Stimulated activated CD8-positive, alpha-beta memory T cell treated with anti-CD3 and anti-CD28 coated beads, Interleukin-4, amount 100 ng/mL, for 4 hours (primary cell): ENCODE measurements at places on chromosomes 7 and 10.

- no peak for DNase-seq
These were observed 91.9 kb downstream of the CNTNAP2 start for GRCh38 chr7:146208492-146208891.

DNA sequence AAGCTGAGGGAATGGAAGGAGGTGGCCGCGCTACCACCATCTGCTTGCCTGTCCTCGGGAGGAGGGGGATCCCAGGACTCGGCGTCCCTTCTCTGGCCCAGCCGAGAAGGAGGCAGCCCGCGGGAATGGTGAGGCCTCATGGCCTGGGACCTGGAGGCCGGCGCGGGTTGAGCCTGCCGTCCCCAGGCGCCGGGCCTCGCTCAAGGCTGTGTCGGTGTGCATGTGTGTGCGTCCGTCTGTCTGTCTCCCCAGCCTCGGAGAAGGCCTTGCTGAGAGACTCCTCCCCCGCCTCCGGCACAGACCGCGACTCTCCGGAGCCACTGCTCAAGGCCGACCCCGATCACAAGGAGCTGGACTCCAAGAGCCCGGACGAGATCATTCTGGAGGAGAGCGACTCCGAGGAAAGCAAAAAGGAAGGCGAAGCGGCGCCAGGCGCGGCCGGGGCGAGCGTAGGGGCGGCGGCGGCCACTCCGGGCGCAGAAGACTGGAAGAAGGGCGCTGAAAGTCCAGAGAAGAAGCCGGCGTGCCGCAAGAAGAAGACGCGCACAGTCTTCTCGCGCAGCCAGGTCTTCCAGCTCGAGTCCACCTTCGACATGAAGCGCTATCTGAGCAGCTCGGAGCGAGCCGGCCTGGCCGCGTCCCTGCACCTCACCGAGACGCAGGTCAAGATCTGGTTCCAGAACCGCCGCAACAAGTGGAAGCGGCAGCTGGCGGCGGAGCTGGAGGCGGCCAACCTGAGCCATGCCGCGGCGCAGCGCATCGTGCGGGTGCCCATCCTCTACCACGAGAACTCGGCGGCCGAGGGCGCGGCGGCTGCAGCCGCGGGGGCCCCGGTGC lies 1.3 kb downstream of the HMX3 start:
- no peak for DNase-seq

- no peak for DNase-seq
These were observed 168.8 kb upstream of the CDCA7L start for GRCh38 chr7:22114440-22114981.

DNA sequence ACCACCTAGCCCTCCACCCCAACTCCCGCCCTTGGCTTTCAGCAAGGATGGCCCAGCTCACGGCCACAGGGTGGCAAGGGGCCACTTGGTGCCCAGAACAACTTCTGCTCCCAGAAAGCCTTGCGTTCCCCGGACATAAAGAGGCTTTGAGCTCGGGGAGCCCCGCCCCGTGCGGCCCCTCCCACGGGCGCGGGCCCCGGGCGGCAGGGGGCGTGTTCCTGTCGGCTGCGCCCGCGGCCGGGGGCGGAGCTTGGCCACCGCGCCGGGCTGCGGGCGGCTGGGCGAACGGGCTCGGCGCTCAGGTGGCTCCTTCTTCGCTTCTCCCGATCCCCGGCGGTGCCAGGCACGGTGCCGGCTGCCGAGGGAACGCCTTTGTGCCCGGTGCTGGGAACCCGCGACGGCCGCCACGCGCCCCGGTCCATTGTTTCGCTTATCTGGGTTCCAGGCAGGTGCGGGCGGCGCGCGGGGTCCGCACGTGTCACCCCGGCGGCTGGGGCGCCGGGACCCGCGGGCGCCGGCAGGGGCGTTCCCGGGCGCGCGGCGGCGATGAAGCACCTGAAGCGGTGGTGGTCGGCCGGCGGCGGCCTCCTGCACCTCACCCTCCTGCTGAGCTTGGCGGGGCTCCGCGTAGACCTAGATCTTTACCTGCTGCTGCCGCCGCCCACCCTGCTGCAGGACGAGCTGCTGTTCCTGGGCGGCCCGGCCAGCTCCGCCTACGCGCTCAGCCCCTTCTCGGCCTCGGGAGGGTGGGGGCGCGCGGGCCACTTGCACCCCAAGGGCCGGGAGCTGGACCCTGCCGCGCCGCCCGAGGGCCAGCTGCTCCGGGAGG lies at the start of gene NFE2L3:
NFE2L3 (plus strand) TSS at position 246 of the 829 bp plus-strand sequence; CDS start at position 547, 301 bp downstream.
- peak; percentile 45 for DNase-seq

DNA sequence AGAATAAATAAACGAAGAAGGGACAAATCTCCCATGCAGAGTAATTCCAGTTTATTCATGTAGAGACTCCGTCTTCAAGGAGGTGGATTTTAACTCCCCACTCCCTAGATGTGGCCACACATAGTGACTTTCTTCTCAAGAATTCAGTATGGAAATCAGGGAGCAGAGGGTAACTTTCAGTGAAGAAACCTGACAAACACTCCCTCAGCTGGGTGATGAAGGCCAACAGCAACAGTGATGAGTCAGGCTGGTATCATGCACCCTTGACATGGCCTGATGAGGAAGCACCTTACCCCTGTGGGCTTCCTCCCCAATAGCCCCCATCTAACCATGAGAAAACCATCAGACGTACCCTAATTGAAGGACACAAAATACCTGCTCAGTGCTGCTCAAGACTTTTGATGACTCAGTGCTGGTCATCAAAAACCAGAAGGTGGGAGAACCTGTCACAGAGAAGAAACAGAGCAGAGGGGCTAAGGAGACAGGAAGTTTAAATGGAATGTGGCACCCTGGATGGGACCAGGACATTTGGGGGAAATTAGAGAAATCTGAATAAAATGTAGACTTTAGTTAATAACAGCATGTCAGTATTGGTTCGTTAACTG lies 50.6 kb downstream of the ADAMTS14 start:
- no peak for DNase-seq

DNA sequence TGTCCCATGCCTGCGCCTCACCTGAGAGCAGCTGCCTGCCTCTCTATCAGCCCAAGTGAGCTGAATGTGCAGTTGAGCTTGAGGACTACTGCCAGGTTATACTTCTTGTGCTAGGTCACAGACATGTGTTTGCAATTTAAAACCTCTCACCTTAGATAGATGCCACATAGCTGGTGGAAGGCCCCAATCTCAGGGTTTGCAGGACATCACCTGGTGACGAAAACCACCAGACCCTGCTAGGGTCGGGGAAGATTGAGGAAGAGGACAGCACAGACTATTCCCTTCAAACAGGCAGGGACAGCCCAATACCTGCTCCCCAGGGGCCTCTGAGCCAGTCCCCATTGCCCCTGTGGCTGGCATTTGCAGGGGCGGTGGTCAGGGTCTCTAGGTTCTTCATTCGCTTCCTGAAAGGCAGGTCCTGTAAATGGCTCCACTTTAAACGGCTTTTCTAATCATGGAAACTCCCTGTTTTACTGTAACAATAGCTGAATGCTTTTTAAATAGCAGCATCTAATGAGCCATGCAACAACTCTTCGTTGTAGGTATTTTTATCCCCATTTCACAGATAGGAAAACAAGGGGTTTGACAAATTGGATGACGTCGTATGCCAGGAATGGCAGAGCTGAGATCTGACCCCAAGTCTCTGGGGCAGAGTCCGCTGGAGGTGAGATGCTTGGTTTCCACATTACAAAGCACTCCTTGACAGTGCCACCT lies 80.1 kb downstream of the EMX2 start:
- DNase-seq = no peak

- DNase-seq = no peak
These were observed 161.1 kb upstream of the ZMIZ1 start for GRCh38 chr10:78907551-78908211.

- DNase-seq = no peak
These were observed 66.0 kb upstream of the HDAC9 start for GRCh38 chr7:18429547-18429946.

DNA sequence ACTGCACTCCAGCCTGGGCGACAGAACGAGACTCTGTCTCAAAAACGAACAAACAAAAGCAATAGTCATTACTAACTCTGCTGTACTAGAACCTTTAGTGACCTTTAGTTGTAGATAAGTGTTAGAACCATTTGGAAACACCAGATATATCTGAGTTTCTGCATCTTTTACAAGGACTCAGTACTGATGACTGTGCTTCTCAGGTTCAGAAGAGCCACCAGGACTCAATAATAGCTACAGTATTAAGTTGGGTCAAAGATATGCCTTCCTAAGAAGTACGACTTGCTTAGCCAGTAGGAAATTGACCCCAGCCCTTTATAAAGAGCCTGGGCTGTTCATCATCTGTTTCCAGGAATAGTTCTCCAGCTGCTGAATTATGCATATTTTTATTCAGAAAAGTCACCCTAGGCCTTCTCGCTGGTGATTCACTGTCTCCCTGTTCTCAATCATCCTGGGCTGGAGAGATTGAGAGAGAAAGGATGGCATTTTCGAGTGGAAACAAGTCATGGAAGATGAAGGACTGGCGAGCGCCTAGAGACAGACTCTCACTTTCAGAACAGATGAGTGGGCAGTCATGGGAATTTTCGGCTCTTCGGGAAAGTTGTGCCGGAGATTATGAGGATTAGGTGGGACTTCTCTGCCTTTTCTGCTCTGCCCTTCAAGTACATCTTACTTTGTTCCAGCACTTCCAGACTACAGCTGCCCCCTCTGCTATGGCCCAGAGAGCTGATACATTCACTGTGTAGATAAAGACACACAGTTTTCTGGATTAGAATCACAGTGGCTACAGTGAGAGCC lies 316.1 kb downstream of the CCDC3 start:
- DNase-seq = no peak

DNA sequence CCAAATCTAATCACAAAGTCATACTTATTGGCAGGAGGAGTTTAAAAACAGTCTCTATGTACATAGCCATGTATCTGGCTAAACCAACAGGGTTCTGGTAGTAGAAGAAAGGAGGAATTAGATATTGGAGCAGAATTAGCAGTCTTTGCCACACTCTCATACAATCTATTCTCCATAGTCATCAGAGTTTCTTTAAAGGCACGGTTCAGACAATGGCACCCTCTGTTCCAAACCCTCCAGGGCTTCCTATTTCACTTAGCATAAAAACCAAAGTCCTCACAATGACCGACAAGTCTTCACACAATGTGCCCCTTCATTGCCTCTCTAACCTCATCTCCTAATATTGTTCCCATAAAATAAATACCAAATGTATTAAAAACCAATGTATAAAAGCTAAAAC lies 12.7 kb downstream of the ZNF438 start:
- DNase-seq = no peak

DNA sequence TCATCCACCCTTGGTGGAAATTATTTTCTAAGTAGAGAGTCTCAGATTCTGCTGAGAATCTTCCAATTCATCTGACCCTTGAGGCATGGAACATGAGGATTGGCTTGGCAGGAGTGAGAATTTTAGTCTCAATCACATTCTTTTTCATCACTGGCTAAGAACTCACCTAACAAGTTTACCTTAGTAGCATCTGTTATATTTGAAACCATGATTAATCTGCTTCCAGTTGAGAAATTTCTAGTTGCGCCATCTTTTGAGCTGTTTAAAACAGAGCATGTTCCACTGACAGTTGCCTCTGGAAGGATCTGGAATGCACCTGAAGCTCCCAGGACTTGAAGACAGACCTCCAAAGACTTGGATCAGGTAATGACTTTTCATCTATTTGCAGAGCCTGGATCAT lies at the start of gene LIPK:
LIPK (plus strand) TSS at position 292 of the 400 bp plus-strand sequence. CDS start 18,295 bp downstream, outside the sequence.
- DNase-seq = no peak

DNA sequence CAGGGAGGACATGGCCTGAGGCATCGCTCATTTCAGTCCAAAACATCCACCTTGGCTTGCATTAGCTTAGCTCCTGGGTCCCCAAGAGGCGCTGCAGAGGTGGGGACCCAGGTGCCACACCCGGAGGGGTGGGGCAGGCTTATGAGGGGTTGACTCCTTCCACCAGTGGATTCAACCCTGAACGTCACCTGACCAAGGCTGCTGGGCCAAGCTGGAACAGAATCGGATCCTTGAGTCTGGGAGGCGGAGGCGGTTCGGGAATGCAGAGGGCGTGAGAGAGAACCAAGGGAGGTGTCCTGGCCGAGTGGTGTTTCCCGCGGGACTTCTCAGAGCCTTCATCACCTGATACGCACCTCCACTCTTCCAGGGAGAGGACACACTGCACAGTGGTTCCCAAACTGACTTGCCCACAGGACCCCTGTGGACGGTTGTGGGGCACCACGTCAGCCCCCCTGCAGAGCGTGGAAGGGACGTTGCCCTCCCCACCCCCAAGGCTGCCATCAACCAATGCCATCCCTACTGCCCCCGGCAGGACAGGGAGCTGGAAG lies 4.5 kb upstream of the MICALL2 start:
- no peak for DNase-seq
